ENCODE measurements at places on chromosomes 12 and 14. TPM values are rescaled to one million over a fixed set of nuclear protein-coding genes. Genes with fewer than 3 reads are reported as not detected.

Gene LRRC9
- total RNA-seq, result 2.2 TPM

Gene MMP19
- 53.9 TPM for total RNA-seq

DNA sequence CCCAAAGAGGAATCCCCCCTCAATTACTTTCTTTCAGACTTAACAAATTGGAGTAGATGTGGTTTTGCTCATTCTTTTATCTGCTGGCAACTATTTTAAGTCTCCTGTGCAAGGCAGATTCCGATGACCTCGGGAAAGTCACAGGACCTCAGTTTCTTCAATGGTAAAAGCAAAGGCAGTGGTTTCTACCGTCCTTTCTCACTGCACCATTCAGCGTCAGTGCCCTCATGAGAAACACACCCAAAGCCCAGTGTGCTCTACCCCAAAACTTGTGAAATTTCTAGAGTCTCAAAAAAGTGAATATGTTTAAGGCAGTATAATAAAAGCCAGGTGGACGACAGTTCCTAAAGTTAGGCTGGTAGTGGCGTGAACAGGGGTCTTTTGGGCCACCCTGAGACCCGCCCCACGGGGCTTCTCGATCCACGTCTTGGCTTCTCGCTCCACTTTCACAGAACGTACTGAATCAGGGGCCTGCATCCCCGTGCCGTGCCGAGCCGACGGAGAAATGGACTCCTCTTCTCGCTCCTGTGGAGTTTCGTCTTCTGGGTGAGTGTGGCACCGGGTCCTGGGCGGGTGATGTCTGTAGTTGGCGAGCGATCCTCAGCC is 1.3 kb upstream of the ARHGAP5 start:
- no peaks in the 10 kb centered on the region for H3K36me3 ChIP-seq
- peak; percentile 70 for DNase-seq
- H3K27ac ChIP-seq, result peak overlapping the region; percentile 99
- H3K4me1 ChIP-seq, result peaks cover 6% of the 10 kb centered on the region
- H3K4me3 ChIP-seq, result peak overlapping the region; percentile 77
- peaks cover 2% of the 10 kb centered on the region for H3K27me3 ChIP-seq

DNA sequence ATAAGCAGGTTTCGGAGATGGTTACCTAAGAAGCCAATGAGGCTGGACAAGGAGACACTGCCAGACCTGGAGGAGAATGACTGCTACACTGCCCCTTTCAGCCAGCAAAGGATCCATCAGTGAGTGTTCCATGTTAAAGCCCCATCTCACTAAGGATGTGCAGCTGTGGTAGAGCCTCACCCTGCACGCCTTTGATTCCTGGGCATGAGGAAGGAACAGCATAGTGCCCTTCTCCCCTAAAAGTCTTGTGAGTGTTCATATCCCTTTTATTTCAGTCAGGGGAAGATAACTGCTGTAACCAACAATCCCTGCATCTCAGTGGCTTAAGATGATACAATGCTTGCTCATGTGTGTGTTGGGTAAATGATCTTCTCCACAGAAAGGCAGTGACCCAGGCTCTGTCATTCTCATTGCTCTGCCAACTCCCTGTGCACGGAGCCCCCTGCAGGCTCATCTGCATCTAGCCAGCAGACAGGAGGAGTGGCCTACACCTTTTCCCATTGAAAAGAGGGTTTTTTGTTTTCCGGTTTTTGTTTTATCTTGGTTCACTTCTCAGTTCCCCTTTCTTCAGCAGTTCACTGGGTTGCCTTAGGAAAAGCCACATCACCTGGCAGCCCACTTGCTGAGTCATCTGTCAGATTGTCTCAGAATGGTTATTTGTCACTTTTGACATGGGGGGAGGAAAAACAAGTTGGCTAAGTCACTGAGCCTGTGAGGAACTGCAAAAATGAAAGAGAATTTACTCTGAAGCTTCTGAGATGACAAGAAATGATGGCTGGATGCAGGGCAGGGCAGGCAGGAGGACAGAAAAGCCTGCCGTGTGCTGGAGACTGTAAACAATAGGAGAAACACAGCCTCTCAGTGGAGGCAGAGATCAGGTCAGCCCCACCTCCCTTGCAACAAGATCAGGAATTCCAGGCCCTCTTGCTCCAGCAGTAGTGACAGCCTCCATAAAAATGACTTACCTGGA is 193.3 kb downstream of the ANO4 start:
- no peaks in the 10 kb centered on the region for H3K27me3 ChIP-seq
- no peaks in the 10 kb centered on the region for H3K4me1 ChIP-seq
- no peaks in the 10 kb centered on the region for H3K36me3 ChIP-seq
- H3K4me3 ChIP-seq, result no peak overlapping the region
- DNase-seq, result peak; percentile 13

DNA sequence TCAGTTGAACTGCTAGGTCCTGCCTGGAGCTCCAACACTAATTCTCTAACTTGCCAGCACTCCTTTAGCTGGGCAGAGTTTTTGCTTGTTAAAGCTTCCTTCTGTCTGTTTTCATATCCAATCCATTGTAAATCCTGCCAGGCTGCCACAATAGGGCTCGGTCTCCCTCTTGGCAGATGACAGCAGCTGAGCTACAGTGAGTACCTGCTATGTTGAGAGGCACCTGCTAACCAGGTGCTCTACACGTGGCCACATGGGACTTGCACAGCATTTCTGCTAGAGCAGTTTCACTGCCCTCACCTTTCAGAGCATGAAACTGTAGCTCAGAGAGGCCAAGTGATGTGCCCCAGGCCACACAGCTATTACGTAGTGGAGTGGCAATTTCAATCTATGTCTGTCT is 106.6 kb upstream of the NOS1 start:
- H3K36me3 ChIP-seq, result no peaks in the 10 kb centered on the region
- H3K27me3 ChIP-seq, result no peaks in the 10 kb centered on the region
- DNase-seq, result no peak
- no peak overlapping the region for H3K27ac ChIP-seq
- no peak overlapping the region for H3K4me3 ChIP-seq

DNA sequence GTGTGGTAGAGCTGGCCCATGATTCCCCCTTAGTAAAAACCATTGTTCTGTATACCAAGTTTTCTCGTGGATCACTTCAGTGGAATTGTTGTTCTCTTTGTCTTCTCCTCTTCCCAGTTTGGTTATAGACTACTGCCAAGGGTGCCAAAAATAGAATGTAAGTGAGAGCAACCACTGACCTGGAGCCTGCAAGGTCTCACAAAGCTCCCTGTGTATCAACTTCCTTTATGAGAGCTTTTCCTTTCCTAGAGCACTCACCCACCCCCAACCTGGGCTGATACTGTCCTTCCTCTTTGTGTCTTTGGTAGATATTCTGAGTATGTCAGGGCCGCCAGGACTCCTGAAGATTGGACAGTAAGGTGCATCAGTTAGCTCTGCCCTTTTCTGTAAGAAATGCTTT is 101.0 kb downstream of the SCN8A start:
- H3K36me3 ChIP-seq, result no peaks in the 10 kb centered on the region
- no peak overlapping the region for H3K27ac ChIP-seq
- no peak overlapping the region for H3K4me3 ChIP-seq
- DNase-seq, result no peak
- no peaks in the 10 kb centered on the region for H3K4me1 ChIP-seq
- H3K27me3 ChIP-seq, result no peaks in the 10 kb centered on the region

Gene LRCOL1
- total RNA-seq, result 1.4 TPM

GRCh38 chr12:69901221-69901905 is 76.3 kb downstream of the MYRFL start:
- peaks cover 4% of the 10 kb centered on the region for H3K4me1 ChIP-seq
- no peak overlapping the region for H3K4me3 ChIP-seq
- no peaks in the 10 kb centered on the region for H3K36me3 ChIP-seq
- DNase-seq, result no peak
- H3K27ac ChIP-seq, result no peak overlapping the region
- no peaks in the 10 kb centered on the region for H3K27me3 ChIP-seq

Gene SMCO2
- total RNA-seq, result 0.31 TPM

Gene HRK
- total RNA-seq, result 0.34 TPM

- DNase-seq, result peak; percentile 60
- H3K27ac ChIP-seq, result no peak overlapping the region
- no peaks in the 10 kb centered on the region for H3K36me3 ChIP-seq
- no peak overlapping the region for H3K4me3 ChIP-seq
Measured at GRCh38 chr12:6249580-6249979, 49.4 kb downstream of the CD9 start.

Gene CPM
- 201 TPM for total RNA-seq

GRCh38 chr12:129670256-129670920 is 233.4 kb downstream of the TMEM132D start:
- no peaks in the 10 kb centered on the region for H3K36me3 ChIP-seq
- H3K4me3 ChIP-seq, result no peak overlapping the region
- no peaks in the 10 kb centered on the region for H3K27me3 ChIP-seq

DNA sequence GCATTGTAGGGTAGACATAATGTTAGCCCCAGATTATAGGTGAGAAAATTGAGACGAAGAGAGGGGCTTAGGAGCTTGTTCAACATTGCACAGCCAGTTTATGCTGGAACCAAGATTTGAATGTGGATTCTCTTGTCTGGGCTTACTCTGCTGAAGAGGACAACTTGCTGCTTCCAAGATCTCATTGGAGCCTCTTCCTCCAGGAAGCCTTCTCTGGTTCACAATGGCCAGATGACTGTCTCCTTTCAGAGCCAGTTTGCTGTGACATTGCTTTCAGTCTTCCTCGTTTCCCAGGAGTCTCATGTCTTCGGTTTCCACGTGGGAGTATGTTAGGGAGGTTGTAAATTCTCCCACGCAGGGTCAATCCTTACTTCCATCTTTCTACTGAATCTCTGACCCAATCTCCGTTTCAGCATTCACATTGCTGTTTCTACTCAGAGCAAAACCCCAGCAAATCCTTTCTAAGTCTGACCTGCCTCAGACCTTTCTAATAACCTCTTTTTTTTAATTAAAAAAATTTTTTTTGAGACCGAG is 62.2 kb upstream of the LHX5 start:
- no peaks in the 10 kb centered on the region for H3K36me3 ChIP-seq
- peaks cover 34% of the 10 kb centered on the region for H3K27me3 ChIP-seq
- DNase-seq, result no peak
- no peak overlapping the region for H3K27ac ChIP-seq
- no peak overlapping the region for H3K4me3 ChIP-seq
- no peaks in the 10 kb centered on the region for H3K4me1 ChIP-seq

Gene PTGDR
- total RNA-seq, result 0.88 TPM

- H3K4me3 ChIP-seq, result no peak overlapping the region
- no peak overlapping the region for H3K27ac ChIP-seq
- no peak for DNase-seq
- H3K27me3 ChIP-seq, result peaks cover 3% of the 10 kb centered on the region
- no peaks in the 10 kb centered on the region for H3K36me3 ChIP-seq
- peaks cover 1% of the 10 kb centered on the region for H3K4me1 ChIP-seq
Measured at GRCh38 chr12:54437243-54437642, 18.2 kb upstream of the ITGA5 start.

Gene COCH
- total RNA-seq, result 0.31 TPM

Gene BCL2L2
- total RNA-seq, result 20.8 TPM

Gene SOAT2
- not detected for total RNA-seq

- no peaks in the 10 kb centered on the region for H3K27me3 ChIP-seq
- no peak overlapping the region for H3K27ac ChIP-seq
- no peak for DNase-seq
- no peak overlapping the region for H3K4me3 ChIP-seq
- H3K4me1 ChIP-seq, result no peaks in the 10 kb centered on the region
Measured at GRCh38 chr14:28653521-28653920, 113.1 kb upstream of the FOXG1 start.

Gene CIT
- total RNA-seq, result 22.1 TPM

Gene CCDC196
- not detected for total RNA-seq

Gene KRT78
- not detected for total RNA-seq

Gene ATXN2
- total RNA-seq, result 100 TPM

Gene LHX5
- not detected for total RNA-seq

Gene GPR137C
- total RNA-seq, result 7.0 TPM

- no peak for DNase-seq
- H3K4me3 ChIP-seq, result no peak overlapping the region
- H3K27ac ChIP-seq, result no peak overlapping the region
- H3K27me3 ChIP-seq, result no peaks in the 10 kb centered on the region
- H3K36me3 ChIP-seq, result no peaks in the 10 kb centered on the region
Measured at GRCh38 chr14:99633918-99634317, 11.0 kb upstream of the HHIPL1 start.

GRCh38 chr12:89461649-89462612 is 62.7 kb downstream of the GALNT4 start:
- H3K4me3 ChIP-seq, result no peak overlapping the region
- no peak overlapping the region for H3K27ac ChIP-seq
- H3K4me1 ChIP-seq, result no peaks in the 10 kb centered on the region
- no peaks in the 10 kb centered on the region for H3K36me3 ChIP-seq
- H3K27me3 ChIP-seq, result no peaks in the 10 kb centered on the region

Gene FGD4
- 35.1 TPM for total RNA-seq

Gene MLEC
- 161 TPM for total RNA-seq

DNA sequence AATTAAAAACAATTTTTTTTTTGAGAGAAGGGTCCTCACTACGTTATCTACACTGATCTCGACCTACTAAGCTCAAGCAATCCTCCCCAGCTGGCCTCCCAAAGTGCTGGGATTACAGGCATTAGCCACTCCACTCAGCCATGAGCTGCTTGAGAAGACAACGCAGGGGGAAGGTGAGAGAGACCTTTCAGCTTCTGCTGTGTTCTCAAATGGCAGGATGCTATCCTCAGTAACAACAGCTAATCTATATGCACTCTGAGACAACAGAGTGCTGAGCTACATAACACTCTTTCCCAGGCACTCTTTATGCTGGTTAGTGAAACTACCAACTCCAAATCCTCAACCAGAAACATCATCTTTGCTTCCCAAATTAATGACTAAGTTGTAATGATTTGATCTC is 526.1 kb downstream of the CCER1 start:
- no peaks in the 10 kb centered on the region for H3K36me3 ChIP-seq
- no peak for DNase-seq
- H3K27me3 ChIP-seq, result no peaks in the 10 kb centered on the region
- H3K4me3 ChIP-seq, result no peak overlapping the region

DNA sequence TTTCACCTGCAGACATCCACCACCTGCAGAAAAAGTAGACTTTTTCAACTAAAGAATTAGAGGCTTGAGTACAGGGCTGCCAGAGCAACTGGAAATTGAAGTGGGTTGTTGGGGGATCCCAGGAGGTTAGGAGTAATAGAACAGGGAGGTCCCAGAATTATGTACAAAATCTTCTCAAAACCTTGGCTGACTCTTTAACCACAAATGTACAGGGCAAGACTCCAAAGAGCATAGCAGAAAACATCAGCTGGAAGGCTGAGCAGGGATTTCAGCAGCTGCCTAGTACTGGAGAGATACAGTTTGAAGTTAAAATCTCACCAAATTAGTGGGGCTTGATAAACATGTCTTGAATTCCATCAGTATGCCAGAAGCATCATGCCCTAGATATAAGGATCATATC is 191.6 kb downstream of the CRADD start:
- H3K36me3 ChIP-seq, result no peaks in the 10 kb centered on the region
- no peak overlapping the region for H3K4me3 ChIP-seq
- no peak overlapping the region for H3K27ac ChIP-seq
- no peaks in the 10 kb centered on the region for H3K4me1 ChIP-seq

Gene GLIPR1L1
- total RNA-seq, result not detected

- H3K4me1 ChIP-seq, result no peaks in the 10 kb centered on the region
- H3K4me3 ChIP-seq, result no peak overlapping the region
- DNase-seq, result no peak
- H3K27me3 ChIP-seq, result peaks cover 6% of the 10 kb centered on the region
- no peak overlapping the region for H3K27ac ChIP-seq
Measured at GRCh38 chr12:52270541-52271070, 3.8 kb upstream of the KRT86 start.

Gene ACVRL1
- total RNA-seq, result 186 TPM

Gene GNB3
- 3.3 TPM for total RNA-seq
